ENCODE measurements at places on chromosomes 1 and 21.

GRCh38 chr1:89908672-89909436 lies 86.1 kb upstream of the ZNF326 start:
- no peak for DNase-seq

DNA sequence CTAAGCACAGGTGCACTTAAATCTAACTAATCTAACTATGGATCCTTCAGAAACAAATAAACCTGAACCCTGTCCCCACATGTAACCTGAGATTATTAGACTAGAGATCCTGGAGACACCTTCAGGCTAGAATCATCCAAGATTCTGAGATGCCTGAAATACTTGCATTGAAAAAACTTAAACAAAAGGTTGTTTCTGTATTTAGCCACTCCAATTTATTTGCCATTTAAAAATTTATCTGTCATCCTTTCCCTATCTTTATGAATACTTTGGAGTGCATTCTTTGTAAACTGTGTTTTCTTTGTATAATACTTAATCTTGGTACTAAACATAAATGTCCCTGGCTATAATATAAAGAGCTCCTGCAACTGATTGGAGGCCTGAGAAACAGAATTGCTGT lies 270.7 kb downstream of the NCAM2 start:
- DNase-seq, result no peak

DNA sequence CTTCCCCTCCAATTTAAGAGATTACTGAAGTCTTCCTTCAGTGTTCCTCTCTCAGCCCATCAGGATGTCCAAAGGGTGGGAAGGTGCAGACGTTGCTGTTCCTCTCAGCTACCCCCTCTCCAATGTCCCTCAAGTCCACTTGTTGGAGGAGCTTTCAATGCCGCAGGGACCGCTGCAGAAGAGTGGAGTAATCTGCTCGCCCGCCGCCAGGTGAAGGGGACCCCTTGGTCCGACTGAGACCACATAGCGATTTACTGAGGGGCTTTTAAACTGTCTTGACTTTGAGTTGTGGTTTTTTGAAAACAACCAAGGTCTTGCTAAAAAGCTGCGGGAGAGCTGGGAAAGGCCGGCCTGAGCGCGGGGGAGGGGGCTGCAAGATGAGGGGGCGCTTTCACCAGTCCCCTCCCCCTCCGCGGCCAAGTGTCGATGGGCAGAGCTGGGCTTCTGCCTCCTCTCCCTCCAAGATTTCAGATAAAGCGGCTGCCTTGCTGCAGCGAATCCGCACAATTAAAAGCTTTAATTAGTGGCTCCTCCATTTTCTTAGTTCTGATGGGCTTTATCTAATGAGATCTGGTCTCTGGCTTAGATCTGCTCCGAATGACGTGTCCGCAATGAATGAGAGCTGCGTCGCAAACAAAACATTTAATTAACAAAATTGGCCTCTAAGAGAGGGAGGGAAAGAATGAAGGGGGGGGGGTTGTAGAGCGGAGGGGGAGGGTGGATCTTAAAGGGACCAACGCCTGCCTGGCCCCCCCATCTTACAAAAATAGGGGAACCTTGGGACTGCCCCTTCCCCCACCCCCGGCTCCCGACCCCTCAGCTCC lies 5.9 kb downstream of the LMO4 start:
- DNase-seq, result no peak

GRCh38 chr1:81197591-81197990 lies 603.1 kb upstream of the ADGRL2 start:
- no peak for DNase-seq

DNA sequence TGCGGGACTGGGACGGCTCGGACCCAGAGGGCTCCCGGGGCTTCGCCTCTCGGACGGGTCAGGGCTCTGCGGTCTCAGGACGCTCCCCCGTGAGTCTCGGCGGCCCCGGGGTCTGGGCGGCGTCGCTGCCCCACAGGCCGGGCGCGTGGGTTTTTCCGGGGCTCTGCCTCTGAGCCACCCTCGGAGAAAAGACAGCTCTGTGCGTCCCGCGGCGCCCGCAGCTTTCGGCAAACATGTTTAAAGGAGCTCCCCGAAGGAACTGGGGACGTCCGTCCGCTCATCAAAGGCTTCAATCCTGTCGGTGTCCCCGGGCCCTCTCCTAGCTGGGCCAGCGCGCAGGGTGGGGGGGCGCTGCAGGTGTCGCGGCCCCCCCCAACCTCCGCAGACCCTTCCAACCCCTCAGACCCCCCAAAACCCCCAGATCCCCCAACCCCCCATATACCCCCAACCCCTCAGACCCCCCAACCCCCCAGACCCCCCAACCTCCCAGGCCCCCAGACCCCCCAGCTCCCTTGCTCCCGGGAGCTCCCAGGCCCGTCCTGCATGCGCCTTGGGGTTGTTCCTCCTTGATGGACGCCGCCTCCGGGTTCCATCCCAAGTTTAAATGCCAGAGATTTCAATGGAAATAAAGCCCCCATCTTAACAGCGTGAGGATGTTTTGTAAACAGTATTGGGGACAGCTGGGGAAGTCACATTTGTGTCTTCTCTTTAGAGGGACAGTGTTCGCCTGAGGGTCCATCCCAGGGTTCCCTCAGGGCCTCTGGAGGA lies 996 bp upstream of the C1orf159 start:
- DNase-seq, result no peak

DNA sequence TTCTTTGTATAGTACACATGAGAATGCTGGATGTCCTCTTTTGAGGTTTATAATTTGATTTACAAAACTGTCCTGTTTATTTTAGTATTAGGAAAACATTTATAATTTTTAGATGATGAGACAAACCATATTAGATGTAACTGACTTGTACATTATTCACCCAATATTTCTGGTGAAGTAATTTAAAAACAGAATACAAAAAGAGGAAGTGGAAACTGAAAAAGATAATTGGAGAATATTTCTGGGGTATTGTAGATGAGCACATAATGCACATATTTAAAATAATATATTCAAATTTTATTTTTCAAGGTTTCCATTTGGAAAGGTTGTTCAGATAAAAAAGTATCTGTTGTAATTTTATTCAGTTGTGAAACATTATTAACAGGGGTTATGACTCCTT lies 40.7 kb downstream of the XPR1 start:
- no peak for DNase-seq

- DNase-seq, result no peak
Observed at GRCh38 chr1:176800978-176801513, 338.1 kb downstream of the PAPPA2 start.

- no peak for DNase-seq
Observed at GRCh38 chr1:197321811-197322210, 53.8 kb downstream of the CRB1 start.

DNA sequence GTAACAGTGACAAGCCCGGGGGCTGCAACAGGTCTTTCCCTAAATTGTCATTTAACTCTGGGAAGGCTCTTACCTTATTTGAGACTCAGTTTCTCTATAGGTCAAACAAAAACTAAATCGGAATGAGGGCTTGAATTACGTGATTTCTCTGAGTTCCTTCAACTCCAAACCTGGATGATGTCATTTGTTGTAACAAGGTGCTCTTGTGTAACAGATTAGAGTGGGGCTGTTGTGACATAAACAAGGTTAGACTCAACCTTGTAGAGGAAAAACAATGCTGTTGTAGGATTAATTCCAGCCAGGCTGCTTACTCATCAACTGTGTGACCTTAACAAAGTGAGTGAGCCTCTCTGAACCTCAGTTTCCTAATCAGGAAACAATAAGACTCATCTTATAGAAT lies 74.4 kb downstream of the SUSD4 start:
- no peak for DNase-seq

DNA sequence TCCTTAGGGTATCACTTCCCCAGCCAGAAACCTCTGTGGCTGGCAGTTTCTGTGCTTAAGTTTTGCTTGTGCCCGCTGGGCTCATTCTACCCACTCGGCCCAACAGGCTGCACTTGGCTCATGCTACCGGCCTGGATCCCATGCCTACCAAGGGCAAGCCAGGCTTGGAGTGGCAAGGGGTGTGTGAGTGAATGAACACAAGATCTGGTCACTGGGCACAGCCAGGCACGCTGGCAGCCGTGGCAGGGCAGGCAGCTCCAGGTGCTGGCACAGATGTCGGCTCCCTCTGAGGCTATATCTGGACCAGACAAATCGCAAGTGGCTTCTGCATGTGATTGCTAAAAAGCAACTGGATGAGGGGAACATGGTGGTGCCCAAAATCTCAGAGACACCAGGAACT lies 740.5 kb upstream of the B3GALT2 start:
- DNase-seq, result no peak

DNA sequence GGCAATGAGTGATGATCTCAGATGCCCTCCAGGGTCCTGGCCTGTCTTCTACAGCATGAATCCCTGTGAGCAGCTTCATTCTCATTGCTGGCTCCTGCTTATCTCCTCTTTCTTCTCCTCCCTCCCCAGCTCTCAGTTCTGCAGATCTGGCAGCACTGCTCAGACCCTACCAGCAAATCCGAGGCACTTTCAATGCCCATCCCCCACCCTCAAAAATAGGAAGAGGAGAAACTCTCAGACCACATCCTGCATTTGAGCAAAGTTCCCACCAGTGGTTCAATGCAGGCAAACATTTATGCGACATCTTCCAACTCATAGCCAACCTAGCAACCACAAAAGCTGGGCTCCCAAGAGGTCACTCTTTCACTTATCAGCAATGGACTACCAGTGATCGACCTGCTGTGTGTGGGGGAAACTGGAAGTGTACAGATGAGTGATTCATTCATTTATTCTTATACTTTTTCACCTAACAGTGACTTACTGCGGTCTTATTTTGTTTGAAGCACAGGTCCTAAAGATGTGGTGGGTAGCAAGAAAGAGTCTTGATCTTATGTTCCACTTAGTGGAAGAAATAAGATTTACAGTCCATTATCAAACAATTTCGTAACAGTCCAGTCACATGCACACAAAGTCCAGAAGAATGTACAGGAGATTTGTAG lies 5.8 kb upstream of the CHI3L2 start:
- DNase-seq, result no peak

- no peak for DNase-seq
Observed at GRCh38 chr1:158076441-158076840, 83.0 kb downstream of the KIRREL1 start.

- no peak for DNase-seq
Observed at GRCh38 chr1:212933815-212934471, 16.4 kb upstream of the VASH2 start.

- no peak for DNase-seq
Observed at GRCh38 chr1:9111957-9112356, 16.9 kb downstream of the GPR157 start.

GRCh38 chr1:116470671-116471070 lies 97.6 kb downstream of the ATP1A1 start:
- DNase-seq, result no peak

- DNase-seq, result no peak
Observed at GRCh38 chr21:34595457-34595856, 19.5 kb downstream of the RCAN1 start.

Measured in stimulated activated CD8-positive, alpha-beta memory T cell treated with anti-CD3 and anti-CD28 coated beads, Interleukin-15, amount 100 ng/mL, for 4 hours (primary cell).